ENCODE measurements at places on chromosomes 1 and 21.

DNA sequence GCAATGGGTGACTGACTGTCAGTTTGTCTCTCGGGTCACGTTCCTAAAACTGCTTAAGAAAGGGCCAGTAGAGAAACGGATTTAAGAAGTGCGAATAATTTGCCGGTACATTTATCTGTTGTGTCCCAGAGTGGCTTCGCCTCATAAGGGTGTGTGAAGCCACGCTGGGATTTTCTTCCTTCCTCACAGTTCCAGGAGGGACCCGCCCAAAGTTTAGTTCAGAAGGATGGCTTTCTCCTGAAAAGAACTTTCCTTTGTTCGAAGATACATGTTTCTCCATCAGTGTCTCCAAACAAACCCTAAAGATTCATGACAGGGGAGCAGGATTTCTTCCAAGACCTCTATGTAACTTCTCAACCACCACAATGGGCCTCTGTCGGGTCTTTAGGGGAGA lies 49.8 kb downstream of the ADAMTS1 start:
- DNase-seq, result no peak

GRCh38 chr1:34018285-34018684 lies 146.7 kb downstream of the CSMD2 start:
- no peak for DNase-seq

DNA sequence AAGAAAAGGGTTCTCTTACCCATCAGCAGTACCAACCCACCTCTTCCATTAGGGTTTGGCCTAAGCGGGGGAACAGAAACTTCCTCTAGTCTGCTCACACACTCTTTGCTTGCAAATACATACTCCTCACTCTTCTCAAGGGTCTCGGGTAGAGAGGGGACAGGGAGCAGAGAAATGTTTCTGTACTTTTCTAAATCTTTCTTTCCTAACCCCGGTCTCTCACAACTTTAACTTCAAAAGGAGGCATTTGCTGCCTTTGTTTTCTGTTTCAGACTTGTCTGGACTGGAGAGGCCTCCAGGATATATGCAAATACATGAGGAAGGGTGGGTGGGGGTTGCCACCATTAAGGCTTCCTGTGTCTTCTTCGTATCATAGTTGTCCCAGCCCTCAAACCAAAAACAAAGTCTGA lies 10.5 kb upstream of the LAX1 start:
- DNase-seq, result no peak

DNA sequence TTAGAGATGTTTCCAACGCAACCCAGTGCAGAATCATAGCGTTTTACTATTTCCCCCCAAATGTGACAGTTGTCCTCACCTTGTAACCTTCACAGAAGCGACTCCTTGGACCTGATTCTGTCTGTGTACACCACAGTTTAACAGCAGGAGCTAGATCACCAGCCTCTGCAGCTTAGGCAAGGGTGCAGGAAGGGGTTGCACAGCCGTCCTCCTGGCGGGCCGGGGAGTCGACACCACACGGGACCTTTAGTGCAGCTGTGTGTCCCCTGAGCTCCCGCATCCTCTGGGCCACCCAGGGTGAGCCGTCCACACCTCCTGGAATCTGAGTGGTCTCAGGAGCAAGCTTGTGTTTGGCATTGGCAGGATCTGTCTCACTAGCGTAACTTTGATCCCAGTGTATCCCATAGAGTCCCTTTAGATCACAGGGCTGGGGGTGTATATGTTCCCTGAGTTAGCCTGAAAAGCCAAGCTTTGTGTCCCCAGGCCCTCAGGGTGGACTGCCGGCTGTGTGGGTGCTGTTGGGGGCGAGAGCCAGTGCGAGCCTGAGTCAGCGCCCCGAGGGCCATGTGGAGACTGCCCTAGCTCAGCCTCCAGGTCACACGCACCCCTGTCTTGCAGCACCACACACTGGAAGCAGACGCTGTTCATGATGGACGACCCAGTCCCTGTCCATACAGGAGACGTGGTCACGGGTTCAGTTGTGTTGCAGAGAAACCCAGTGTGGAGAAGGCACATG lies 27.5 kb downstream of the PRMT2 start:
- no peak for DNase-seq

- DNase-seq, result no peak
Observed at GRCh38 chr1:203426870-203427269, 48.7 kb upstream of the PRELP start.

GRCh38 chr1:234893725-234894630 lies 234.7 kb downstream of the TOMM20 start:
- peak; percentile 87 for DNase-seq

GRCh38 chr1:211611818-211612217 lies 32.9 kb upstream of the SLC30A1 start:
- no peak for DNase-seq

GRCh38 chr1:206465951-206466350 lies 4.3 kb upstream of the IKBKE start:
- DNase-seq, result no peak

- no peak for DNase-seq
Observed at GRCh38 chr1:71916894-71917293, 365.4 kb downstream of the NEGR1 start.

- DNase-seq, result no peak
Observed at GRCh38 chr1:201146626-201147390, 7.5 kb downstream of the TMEM9 start.

- no peak for DNase-seq
Observed at GRCh38 chr1:12640237-12640957, 3.5 kb upstream of the AADACL4 start.

- peak; percentile 42 for DNase-seq
Observed at GRCh38 chr1:64891448-64891825, 74.9 kb downstream of the JAK1 start.

DNA sequence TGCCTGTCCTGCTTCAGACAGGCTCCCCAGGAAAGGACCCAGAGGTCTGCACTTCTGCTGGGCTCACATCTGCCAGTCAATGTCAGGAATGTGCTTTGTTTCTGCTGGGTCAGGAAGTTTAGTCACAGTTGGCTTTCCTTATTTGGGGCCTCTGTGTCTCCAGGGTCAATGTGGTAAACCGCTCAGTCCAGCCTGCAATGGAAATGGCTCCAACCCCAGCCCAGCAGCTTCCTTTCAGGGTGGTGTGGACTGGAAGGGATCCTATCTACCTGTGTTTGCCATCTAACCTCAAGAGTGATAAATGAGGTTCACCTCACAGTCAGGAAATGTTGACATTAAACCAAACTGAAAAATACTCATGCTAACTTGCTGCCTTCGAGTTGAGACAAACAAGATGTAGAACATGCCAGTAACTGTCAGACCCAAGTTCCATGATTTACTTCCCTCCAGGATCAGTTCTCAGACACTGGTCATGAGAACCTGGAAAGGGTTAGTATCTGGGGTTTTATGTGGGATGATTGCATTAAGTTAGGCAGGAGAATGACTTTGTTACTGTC lies 20.3 kb downstream of the ENO1 start:
- DNase-seq, result peak; percentile 81

DNA sequence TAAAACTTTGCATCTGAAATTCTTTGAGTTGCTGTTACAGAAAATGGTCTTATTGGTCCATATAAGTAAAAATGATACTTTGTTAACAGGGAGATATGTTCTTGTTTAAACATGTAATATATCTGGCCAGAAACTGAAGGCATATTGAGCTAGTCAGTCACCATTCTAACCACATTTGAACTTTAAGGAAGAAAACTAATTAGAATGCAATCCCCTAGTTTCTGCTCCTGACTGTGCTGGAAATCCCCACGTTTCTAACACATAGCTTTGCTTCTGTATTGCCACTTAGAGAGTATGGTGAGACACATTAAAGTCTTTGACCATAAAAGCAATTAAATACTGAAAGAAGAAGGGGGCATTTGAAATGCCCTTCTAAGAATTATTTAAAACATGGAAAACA lies 32.1 kb upstream of the HIVEP3 start:
- DNase-seq, result no peak

DNA sequence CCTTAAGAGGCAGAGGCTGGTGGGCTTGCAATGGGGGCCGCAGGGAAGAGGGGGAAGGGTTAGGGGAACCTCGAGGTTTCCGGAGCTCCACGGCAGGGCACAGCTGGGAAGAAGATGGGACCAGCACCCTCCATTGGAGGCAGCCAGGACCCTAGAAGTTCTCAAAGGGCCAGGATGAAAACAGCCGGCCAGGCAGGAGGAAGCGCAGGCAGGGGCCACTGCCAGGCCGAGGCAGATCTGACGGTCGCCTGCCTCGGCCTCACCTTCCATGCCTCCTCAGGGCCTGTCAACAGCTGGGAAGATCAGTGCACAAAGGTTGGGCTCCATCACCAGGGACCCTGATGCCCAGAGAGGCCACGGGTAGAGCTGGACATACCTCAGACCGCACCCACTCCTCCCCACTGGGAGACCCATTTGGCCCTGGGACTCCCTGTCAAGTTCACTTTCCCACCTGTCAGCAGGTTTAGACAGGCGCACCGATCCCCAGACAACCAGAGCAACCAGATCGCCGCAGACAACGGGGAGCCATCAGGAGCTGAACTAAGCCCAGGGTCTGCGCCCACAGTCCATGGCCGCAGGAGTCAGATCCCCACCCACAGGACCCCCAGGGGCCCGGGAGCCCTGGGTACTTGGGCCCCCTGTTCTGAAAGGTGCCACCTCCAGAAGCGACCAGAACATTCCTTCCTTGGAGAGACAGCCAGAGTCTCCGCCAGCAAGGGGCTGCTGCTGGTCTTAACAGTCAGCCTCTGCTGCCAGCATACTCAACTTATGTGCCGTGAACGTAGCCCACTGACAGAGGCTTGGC lies 2.2 kb downstream of the SLC19A1 start:
- no peak for DNase-seq

DNA sequence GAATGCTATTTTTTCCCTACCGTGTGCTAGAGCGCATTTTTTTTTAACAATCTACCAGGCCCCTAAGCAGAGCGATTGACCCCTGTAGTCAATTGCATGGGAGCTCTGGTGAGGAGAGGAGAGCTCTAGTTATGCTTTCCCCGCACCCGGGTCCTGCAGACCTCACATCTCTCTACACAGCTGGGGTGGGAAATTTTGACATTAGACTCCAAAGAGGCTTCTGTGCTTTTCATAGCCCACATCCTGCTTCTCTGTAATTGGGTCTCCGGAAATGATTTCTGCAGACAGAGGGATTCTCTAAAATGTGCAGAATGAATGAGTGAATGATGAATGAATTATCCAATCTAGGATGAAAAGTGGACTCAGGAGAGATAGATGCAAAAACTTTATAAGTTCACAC lies 41.5 kb upstream of the DUSP10 start:
- DNase-seq, result no peak

- no peak for DNase-seq
Observed at GRCh38 chr1:179082999-179083335, 1.1 kb downstream of the TOR3A start.

GRCh38 chr1:89837036-89837481 lies 16.2 kb downstream of the LRRC8D start:
- DNase-seq, result no peak

DNA sequence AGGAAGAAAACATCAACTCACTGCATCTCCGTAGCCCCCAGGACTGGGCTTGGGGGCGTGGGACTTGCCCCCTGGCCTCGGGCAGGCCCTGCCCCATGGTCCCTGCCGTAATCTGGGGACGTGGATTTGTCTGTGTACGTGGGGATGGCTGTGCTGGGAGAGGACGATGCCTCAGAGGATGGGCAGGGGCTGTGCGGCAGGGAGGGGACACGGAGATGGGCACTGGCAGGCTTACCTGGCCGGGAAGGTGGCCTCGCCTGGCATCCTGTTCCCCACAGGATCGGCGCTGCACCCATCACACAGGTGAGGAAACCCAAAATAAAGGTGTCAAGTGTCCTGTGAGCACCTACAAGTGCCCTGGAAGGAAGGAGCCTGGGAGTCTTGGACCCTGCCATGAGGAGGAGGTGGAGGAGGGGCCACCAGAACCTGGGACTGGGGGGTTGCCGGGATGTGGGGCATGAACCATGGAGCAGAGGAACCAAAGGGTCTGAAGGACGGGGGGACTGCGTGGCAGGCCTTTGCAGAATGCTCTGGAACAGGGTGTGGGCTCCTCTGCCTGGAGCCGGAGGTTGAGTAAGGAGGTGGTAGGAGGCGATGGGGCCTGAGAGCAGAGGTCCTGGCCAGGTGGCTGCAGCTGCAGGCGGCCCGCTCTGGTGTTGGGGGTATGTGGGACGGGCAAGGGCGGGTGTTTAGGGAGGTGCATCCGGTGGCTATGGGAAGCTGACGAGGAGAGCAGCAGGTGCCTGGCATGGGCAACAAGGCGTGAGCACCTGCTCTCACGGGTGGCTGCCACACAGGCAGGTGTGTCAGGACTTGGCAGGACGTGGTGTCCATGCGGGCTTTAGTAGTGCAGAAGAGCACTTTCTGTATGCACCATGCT lies 27.8 kb upstream of the LRRC3 start:
- DNase-seq, result no peak

DNA sequence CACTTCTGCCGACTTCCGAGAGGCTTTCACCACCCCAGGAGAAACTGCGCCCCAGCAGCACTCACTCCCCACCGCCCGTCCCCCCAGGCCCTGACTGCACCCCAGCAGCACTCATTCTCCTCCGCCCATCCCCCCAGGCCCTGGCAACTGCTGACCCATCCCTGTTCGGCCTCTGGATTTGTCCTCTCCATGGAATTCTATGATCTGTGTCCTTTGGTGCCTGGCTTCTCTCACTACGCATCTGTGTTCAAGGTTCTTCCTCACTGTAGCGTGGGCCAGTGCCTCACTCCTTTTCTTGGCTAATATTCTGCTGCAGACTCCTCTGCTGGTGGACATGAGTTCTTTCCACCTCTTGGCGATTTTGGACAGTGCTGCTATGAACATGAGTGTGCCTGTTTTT lies 121.8 kb upstream of the ARHGEF16 start:
- no peak for DNase-seq

- no peak for DNase-seq
Observed at GRCh38 chr21:22941779-22942490, 1943.7 kb downstream of the NCAM2 start.

DNA sequence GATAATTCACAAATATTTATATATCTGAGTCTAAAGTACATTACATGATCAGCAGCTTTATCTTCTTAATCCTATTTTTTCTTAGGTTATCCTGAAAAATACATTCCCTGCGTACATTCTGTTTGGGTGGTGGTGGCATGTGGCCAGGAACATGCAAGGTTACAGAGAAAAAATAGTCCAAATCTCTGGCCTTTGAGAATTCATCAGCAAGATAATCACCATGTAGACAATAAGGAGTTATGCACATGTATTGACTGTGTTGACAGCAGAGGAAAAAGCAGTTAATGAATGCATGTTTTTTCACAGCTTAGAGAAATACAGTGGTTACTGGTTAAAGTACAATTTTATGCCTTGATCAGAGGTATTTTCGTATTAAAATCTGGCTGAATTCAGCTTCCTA lies 49.0 kb downstream of the ABCA4 start:
- no peak for DNase-seq

- DNase-seq, result peak; percentile 75
Observed at GRCh38 chr1:111559736-111560279, 56.4 kb upstream of the ADORA3 start.

DNA sequence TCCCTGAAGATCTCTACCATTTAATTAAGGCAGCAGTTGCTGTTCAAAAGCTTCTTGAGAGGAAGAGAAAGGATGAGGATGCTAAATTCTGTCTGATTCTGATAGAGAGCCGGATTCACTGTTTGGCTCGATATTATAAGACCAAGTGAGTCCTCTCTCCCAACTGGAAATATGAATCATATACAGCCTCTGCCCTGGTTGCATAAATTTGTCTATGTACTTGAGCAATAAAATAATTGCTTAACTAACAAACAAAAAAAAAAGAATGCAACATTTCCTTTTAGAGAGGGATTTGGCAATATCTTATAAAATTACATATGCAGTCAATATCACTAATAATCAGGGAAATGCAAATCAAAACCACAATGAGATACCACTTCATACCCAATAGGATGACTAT lies 26.8 kb downstream of the ALDH9A1 start:
- peak; percentile 49 for DNase-seq

GRCh38 chr1:925561-926421 lies 2.1 kb downstream of the SAMD11 start:
- DNase-seq, result no peak

- no peak for DNase-seq
Observed at GRCh38 chr1:29601021-29601420, 364.7 kb downstream of the PTPRU start.
